ENCODE measurements at places on chromosomes 4 and X.

- DNase-seq = no peak
Observed at GRCh38 chr4:183130328-183131155, 31.5 kb downstream of the WWC2 start.

- no peak for DNase-seq
Observed at GRCh38 chrX:34893741-34894140, 48.9 kb upstream of the FAM47B start.

GRCh38 chr4:92304121-92304520 lies 355 bp downstream of the GRID2 start:
- no peak for DNase-seq

GRCh38 chrX:143570782-143571181 lies 53.5 kb upstream of the SPANXN3 start:
- DNase-seq = no peak

GRCh38 chrX:136086521-136086920 lies 60.8 kb upstream of the FHL1 start:
- DNase-seq = no peak

- no peak for DNase-seq
Observed at GRCh38 chr4:128349921-128350320, 62.3 kb upstream of the PGRMC2 start.

DNA sequence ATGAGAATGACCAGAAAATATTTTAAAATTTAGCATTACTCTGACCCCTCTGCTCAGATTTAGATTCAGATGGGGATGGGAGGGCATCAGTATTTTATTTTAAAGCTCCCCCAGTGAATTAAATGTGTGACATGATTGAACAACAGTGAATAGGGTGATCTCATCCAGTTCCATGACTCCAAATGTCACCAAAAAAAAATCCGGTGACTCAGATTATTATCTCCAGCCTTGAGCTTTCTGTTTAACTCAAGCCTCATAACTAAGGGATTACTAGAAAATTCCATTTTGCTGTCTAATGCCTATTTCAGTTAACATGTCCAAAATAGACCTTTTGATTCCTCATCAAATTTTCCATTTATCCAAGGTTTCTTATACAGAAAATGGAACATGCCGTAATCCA lies 121.8 kb upstream of the TMEM47 start:
- DNase-seq = no peak

GRCh38 chr4:99759346-99759984 lies 57.2 kb upstream of the DAPP1 start:
- no peak for DNase-seq

GRCh38 chr4:185969657-185970056 lies 99.3 kb upstream of the TLR3 start:
- no peak for DNase-seq

- DNase-seq = no peak
Observed at GRCh38 chr4:184845367-184846021, 19.7 kb upstream of the ACSL1 start.

DNA sequence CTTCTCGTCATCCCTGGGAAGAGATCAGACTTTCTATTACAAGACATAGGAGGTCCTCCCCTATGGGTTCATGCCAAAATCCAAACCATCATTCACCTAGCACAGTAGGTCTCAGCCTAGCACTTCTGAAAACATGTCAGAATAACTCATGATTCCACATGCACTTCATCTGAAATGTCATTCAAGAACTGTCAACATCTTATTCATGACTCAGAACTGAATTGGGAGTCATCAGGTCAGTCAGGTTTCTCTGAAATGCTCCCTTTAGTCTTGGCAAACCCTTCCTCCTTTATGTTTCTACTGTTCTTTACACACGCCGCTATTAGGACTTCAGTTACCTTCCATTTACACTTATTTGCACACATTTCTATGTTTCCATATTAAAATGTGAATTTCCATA lies 67.2 kb downstream of the ANTXR2 start:
- no peak for DNase-seq

DNA sequence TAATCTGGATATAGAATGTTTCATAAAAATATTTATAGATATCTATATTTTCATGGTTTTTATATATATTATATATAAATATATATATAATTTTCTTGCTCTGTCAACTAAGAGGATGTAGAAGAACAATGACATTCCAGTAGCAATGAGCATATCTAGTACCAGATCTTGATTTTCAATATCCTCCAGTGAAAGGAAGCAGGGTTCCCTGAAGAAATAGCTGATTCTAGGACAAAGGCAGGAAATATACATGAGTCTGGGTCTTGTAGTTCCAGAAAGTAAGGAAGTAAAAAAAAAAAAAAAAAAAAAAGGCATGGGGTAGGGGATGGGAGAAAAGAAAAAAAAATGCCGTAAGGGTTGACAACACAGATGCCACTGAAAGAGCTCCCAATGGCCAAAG lies 241.4 kb downstream of the RASL11B start:
- DNase-seq = no peak

DNA sequence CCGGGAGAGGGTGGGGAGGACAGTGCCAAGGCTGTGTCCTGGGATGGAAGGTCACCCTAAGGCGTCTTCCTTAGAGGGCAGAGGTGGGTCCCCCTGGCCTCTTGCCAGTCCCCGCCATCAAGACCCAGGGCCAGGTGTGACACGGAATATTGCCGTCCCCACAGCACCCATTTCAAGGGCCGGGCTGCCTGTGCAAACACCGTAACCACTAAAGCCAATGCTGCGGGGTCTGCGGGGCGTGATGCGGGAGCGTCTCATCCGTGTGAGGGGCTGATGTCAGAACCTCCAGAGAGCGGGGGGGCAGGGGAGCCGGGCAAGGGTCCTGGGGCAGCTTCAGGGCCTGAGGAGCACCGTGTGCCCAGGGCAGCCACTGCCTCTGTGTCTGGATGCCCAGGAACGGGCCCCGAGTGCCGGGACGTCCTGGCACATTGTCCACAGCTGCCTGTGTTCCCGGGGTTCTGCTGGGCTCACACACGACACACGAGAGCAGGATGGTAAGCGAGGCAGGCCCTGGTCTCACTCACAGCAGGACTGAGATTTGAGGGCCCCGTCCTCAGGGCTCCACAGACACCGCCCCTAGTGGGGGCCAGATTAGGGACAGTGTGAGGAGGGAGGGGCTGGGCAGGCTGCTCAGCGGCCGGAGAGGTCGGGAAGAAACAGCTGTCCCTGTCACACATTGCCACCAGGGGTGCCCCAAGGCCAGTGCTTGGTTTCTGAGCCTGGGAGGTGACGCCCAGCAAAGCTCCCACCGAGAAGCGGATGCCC lies 29.2 kb downstream of the NKX1-1 start:
- no peak for DNase-seq

- no peak for DNase-seq
Observed at GRCh38 chr4:126820631-126821030, 812.1 kb upstream of the INTU start.

DNA sequence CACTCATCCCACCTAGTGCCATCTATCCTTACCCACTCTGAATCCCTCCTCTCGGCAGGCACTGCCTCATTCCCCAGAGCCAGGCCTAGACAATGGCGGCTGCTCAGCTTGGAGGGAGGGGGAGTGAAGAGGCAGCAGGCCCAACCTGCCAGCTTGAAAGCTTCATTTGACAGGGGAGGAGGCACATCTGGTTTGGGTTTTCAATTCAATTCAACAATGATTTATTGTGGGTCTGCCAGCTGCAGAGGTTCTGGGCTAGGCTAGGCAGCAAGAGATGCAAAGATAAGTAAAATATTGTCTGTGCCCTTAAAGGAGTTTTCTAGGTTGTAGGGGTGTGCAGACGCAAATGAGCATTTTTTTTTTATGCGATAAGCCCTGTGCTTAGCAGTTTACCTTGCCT lies 58.5 kb downstream of the RTL9 start:
- DNase-seq = no peak

GRCh38 chr4:121096629-121097028 lies 24.3 kb upstream of the NDNF start:
- DNase-seq = no peak

GRCh38 chr4:90799895-90800294 lies 672.7 kb downstream of the CCSER1 start:
- DNase-seq = no peak

- DNase-seq = no peak
Observed at GRCh38 chr4:189656641-189657040, 284.0 kb upstream of the FRG1 start.

- no peak for DNase-seq
Observed at GRCh38 chr4:23171976-23172375, 479.2 kb downstream of the GBA3 start.

DNA sequence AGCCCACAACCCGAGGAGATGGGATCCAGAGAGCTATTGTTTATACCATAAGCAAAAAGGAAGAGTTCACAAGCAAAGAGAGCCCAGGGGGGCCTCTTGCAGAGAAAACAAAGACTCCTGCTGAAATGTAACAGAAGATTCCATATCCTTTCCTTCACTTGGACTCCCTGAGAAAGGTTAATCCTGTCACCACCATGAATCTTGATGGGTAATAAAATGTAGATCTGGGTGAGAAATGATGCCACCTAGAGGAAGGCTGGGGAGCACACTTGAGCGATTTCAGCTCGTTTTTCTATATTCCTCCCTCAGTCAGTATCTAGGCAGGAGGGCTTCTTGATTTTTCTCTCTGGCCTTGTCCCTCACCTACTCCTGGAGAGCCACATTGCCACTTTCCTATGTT lies 10.2 kb upstream of the KCNE5 start:
- no peak for DNase-seq

DNA sequence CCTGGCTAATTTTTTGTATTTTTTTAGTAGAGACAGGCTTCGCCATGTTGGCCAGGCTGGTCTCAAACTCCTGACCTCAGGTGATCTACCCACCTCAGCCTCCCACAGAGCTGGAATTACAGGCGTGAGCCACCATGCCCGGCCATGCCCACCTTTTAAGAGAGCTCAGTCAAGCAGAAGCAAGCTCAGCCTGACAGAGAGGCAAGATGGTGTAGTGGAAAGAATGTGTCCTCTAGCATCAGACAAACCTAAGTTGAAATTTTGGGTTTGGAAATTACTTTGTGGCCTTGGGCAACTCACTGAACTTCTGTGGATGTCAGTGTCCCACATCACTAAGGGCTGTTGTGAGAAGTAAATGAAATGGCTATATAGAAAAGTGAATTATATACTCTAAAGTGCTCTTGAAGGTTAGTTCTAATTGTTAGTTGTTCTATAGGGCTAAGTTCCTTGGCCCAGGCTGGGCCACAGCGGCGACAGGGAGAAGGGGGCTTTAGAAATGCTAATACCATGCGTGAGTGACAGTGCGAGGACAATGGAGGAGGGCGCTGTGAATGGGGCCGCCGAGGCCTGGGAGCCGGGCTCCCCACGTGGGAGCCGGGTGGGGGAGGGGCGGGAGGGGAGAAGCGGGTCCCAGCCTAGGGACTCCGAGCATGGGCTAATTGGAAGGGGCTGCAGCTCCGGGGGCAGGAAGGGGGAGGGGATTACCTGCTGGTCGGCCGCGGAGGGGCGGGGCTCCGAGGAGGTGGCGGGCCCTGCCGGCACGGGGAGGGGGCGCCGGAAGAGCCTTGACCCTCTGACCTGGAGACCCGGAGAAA lies 15.6 kb downstream of the PJA1 start:
- DNase-seq = no peak

DNA sequence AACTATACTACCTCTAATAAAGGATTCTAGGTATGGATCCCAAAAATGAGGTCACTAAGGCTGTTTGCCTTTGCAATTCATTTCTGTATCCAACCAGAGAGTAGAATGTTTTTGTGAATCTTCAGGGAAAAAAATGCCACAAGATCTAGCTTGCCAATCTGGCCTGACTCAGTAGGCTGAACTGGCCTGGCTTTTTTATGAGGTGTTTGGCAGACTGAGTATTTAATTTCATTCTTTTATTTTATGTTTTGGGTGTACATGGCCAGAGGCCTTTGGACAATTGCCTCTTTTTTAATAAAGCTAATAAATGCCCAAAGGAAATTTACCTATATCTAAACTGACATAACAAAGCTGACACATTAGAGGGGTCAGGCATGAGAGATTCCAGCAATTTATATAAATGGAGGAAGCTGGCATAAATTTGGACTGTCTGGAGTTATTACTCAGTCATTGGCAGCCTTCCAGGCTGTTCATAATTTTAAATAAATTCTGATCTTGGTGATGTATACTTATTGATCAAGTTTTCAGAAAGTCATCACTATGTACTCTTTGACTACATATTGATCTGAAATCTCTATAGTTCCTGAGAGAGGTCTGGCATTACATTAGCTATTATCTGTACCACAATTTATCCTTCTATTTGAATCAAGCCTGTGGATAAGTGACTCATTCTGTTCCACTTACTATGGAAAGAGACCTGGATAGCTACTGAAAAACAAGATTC lies 376.4 kb upstream of the NOCT start:
- no peak for DNase-seq

- DNase-seq = no peak
Observed at GRCh38 chr4:41258783-41259182, 2.1 kb downstream of the UCHL1 start.

- DNase-seq = no peak
Observed at GRCh38 chr4:65508168-65508567, 162.1 kb downstream of the EPHA5 start.

GRCh38 chr4:147814376-147814775 lies 82.5 kb downstream of the ARHGAP10 start:
- DNase-seq = no peak

- no peak for DNase-seq
Observed at GRCh38 chr4:170849969-170850368, 760.2 kb upstream of the AADAT start.

DNA sequence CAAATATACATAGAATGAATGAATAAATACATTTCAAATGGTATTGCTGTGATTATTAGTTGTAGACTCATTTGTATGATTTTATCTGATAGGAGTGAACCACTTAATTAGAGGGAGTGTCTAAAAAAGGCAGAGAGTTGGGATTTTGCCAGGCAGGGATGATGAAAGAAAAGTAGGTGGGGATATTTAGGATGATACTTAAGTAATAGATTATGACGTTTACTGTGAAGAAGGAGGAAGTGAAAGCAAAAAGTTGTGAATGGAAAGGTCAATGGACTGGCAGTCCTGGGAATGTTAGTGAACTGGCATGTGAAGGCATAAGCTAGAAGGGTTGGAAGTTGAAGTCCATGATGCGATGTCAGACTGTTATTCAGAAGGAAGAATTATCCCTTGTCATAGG lies 917.1 kb downstream of the RAPGEF2 start:
- no peak for DNase-seq

- no peak for DNase-seq
Observed at GRCh38 chr4:158229768-158230167, 19.5 kb downstream of the TMEM144 start.

- no peak for DNase-seq
Observed at GRCh38 chr4:179880756-179881155, 2362.4 kb upstream of the TENM3 start.

Measured in activated CD4-positive, CD25-positive, alpha-beta regulatory T cell treated with anti-CD3 and anti-CD28 coated beads, Interleukin-2, amount 50 U/mL, for 16 hours (primary cell).